Activated T-cell treated with anti-CD3 and anti-CD28 coated beads, Interleukin-2, amount 50 U/mL, for 4 hours (primary cell): ENCODE measurements at places on chromosomes 4 and X. TPM values are rescaled to one million over a fixed set of nuclear protein-coding genes. Genes with fewer than 3 reads are reported as not detected.

DNA sequence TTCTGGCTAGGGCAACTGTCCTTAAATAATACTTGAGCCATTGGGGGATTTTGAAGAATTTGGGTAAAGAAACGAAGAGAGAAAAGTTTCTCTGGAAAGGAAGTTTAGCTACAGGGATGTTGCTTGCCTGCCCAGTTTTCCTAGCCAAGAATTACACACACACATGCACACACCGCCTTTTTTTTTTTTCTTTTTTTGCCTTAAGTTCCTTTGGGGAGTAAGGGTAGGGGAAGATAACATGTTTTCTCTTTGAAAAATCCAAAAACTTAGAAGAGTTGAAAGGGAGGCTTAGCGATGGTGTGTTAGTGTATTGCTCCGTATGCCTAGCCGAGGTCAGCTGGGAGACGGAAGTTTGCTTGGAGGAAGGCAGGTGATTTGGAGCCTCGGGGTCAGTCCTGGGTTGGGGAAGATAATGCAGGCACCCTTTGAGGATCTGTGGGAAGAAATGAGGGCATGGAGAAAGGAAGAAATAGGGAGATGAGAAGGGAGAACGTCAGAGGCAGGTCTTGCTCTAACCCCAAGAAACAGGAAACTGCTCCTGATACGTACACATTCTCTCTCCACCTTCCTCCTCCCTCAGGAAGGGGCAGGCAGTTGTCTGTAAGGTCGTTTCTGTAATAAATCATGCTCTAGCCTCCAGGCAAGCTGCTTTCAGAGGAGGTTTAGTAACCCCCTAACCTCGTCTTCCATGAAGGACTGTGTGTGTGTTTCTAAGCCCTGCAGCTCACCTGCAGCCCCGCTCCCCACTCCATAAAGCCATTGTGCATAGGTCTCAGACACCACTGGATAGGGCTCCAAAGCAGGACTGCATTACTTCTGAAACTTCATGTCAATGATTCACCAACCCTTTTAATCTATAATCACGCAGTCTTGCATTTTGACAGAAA lies 10.5 kb downstream of the KLF3 start:
- no peak for DNase-seq

- DNase-seq = peak; percentile 26
Observed at GRCh38 chr4:8414377-8414776, 26.1 kb downstream of the ACOX3 start.

DNA sequence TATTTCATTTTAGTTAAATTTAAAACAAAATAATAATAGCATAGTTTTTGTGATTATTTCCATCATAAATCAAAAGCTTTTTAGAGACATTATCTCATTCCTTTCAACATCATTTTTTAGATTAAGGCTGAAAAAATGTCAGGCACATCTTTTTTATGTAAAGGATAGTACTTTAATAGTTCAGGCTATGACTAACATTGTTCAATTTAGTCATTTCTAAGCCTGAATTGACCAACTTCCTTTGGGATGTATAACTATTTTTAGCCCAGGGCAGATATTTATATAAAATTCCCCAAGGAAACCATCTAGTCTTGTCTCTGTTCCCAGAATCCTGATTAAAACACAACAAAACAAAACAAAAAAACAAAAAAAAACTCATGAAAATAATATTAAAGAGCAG lies 145.6 kb upstream of the PCDH18 start:
- no peak for DNase-seq

DNA sequence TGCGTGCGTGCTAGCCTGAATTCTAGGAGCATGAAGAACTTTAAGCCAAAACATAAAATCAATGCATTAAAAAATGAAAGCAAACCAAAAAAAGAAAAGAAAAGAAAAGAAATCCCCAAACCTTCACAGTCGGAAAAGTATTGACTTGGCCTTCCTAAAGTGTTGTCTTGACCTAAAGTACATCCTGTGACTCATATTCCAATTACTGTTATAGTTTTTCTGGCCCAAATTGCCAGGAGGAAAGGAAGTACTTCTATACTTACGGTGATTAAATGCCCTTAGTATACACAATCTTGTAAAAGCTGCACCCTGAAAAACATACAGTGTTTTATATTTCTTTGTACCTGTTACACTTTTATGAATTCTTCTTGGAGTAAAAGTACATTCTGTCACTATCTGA lies 512.8 kb downstream of the ANKRD50 start:
- no peak for DNase-seq

DNA sequence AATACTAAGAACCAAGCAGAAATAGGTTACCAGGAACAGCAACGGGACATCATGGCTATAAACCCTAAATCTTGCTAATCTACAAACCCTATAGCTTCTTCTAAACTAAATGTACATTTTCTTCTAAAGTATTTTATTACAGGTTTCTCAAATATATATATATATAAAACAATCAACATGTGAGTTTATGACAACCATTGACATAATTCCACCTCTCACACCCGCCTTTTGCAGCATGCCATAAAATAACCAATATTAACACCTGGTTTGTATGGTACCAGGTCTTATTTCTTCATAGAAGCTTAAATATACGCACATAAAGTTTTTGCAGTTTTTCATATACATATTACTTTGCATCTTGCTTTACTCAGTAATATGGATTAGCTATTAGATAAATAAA lies 955.3 kb upstream of the LCORL start:
- DNase-seq = no peak

DNA sequence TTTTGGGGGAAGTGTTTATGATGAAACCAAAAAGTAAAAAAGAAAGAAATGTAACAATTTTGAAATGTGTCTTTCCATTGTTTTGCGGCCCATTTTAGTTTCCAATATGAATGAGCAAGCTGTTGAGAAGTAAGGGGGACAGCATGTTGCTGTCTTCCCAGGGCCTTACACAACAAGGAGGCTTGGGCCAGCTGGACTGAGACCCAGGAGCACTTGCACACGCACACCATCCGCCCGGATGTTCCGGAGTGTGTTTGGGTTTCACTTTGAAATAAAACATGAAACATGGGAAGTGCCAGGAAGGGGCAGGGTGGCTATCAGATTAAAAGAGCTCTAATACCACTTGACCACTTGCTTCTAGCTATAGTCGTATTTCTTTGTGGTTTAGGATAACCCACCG lies 144.4 kb downstream of the NHS start:
- no peak for DNase-seq

GRCh38 chrX:150200361-150200760 lies 162.8 kb upstream of the MAMLD1 start:
- no peak for DNase-seq

DNA sequence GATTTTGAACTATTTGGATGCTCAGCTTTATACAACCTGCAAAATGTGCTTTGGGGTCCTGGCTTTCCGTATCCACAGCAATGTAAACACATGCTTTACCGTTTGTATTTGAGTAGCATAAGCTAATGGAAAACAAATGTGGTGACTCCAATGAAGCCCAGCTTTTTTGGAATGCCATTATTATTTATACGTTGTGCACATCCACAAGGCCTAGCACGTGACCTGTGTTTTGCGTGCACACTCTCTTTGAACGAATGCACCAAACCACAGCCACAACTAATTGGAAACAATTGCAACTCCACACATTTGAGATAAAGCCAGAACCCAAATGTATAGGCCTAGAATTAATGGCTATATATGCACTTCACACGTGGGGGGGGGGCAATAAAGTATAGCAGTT lies 189.5 kb upstream of the GPC4 start:
- DNase-seq = no peak

GRCh38 chrX:153870288-153870690 lies 15.7 kb downstream of the L1CAM start:
- no peak for DNase-seq

- no peak for DNase-seq
Observed at GRCh38 chrX:30364229-30364628, 55.0 kb upstream of the NR0B1 start.

GRCh38 chr4:184475096-184475461 lies 729 bp upstream of the IRF2 start:
- DNase-seq = peak; percentile 51

DNA sequence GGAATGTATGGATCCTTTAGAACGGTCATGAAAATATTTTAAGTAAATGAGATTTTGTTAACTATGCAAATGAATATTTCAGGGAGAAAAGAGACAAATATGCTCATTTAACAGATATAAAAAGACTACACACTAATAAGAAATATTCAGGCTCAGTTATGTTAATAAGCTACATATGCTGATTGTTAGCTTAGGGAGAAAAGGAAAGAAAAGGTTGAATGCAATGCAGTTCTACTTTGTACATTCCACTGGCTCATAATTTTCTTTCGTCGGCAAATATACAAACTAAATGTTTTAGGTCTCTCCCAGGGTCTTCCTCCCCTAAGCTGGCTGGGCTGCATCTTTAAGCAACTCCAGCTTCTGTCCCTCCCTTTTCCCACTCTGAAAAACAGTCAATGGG lies 2.7 kb upstream of the RTL3 start:
- DNase-seq = no peak

DNA sequence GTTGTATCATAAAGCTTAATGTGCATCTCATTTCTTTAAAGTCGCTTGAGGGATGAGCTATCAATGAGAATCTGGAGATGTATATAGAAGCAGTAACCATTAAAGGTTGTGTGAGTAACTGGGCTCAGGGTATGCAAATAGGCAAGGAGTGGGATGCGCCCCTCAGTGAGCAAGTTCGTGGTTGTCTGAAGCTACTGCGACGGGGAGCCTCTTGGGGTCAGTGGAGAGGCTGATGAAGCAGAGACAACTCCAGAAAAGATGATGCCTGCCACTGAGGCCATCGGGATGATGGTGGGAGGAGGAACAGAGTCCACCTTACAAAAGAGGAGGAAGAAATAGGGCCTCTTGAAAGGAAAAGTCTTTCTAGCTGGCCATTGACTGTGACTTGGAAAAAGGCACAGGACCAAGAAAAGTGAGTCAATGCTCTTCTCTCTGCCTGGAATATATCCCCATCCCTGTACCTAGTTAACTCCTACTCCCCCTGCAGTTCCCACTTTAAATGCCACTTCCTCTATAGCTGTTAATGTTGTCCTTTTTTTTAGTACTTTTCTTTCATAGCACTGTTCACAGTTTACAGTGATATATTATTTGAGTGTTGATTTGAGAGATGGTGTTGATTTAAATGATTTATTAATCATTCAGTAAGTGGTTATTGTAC lies 51.4 kb upstream of the LSM6 start:
- no peak for DNase-seq

GRCh38 chrX:2632533-2633504 lies 58.3 kb upstream of the CD99 start:
- DNase-seq = no peak

GRCh38 chr4:88242144-88242543 lies 42.2 kb downstream of the PPM1K start:
- no peak for DNase-seq

DNA sequence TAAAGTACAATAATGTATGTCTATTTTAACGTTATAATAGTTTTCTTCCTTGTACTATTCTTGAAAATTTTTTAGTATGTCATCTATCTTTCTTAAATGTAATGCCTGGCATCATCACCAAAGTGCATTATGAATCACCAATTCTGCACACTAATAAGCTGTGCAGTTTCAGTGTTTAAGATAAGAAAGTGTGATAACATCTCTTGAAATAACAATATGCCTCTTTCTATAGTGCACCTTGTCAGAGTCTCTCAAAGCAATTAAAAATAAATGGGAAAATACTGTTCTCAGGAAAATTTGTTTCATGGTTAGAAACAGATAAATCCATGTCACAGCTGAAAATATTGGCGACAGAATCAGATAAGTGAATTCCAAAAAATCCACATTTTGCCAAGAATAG lies 457.4 kb upstream of the PCDH10 start:
- DNase-seq = no peak

DNA sequence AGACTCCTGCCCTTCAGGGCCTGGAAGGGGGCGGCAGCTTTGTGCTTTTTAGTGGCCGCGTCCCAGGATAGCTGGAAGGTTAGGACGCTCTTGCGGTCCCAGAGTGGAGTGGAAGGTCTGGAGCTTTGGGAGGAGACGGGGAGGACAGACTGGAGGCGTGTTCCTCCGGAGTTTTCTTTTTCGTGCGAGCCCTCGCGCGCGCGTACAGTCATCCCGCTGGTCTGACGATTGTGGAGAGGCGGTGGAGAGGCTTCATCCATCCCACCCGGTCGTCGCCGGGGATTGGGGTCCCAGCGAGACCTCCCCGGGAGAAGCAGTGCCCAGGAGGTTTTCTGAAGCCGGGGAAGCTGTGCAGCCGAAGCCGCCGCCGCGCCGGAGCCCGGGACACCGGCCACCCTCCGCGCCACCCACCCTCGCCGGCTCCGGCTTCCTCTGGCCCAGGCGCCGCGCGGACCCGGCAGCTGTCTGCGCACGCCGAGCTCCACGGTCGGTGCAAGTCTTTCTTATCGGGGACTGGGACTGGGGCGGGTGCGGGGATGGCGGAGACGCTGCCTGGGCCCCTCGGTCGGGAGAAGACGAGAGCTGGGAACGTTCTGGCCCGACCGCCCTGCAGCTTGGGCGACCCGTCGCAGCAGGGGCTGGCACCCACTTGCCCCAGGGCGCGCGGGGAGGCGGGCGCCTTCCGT lies at the start of gene EDNRA:
Gene EDNRA, plus strand, starts transcription at position 207 of the 686 bp plus-strand sequence. CDS start 4,585 bp downstream, outside the sequence.
- DNase-seq = no peak

GRCh38 chr4:72312032-72312650 lies 256.9 kb downstream of the ADAMTS3 start:
- DNase-seq = no peak

DNA sequence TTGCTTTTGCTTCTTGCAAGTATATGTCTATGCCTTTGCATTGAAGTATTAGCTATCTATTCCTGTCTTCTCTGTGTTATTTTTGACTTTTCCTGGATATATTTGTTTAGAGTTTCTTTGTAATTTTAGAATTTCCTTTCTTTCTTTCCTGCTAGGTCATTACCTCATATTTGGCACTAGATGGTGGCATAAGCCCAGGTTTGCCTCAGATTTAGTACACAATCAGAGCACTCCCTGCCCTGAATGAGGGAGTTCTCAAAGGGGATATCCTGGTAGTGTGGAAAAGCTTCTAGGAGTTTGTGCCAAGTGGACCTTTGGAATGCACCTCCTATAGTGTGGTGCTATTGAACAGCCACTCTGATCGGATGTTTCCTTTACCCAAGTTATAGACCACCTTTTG lies 181.6 kb downstream of the UGT8 start:
- no peak for DNase-seq

DNA sequence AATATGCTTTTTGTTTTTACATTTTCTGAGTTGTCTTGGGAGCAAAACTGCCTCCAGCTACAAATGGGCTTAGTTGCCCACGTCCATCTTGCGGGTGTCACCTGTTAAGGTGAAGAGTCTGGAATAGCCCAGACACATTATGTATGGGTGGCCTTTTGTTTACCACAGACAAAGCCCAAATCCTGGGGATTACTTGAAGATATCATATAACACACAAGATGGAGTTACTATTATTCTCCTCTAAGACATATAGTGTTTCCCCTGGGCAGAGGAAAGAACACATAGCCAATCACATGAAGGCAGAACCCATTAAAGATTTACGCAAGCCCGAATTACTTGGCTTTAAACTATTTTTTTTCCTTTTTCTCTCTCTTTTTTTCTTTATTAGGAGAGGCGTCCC lies 625.6 kb upstream of the FAM241A start:
- no peak for DNase-seq

GRCh38 chrX:123846577-123847038 lies 13.2 kb upstream of the XIAP start:
- no peak for DNase-seq

- no peak for DNase-seq
Observed at GRCh38 chr4:5618051-5618960, 90.1 kb downstream of the EVC2 start.

PITX2 gene
- not detected for total RNA-seq

RADX gene
- total RNA-seq = 4.3 TPM

SNCA gene
- 1.2 TPM for total RNA-seq

GPRASP2 gene
- total RNA-seq = 0.33 TPM

FAM133A gene
- total RNA-seq = not detected

DSPP gene
- not detected for total RNA-seq

FHL1 gene
- total RNA-seq = 7.0 TPM

MAGEB10 gene
- not detected for total RNA-seq

FGF16 gene
- not detected for total RNA-seq

UGT2B10 gene
- total RNA-seq = not detected

SOD3 gene
- 0.20 TPM for total RNA-seq
